ENCODE measurements at places on chromosomes 1 and 21.

DNA sequence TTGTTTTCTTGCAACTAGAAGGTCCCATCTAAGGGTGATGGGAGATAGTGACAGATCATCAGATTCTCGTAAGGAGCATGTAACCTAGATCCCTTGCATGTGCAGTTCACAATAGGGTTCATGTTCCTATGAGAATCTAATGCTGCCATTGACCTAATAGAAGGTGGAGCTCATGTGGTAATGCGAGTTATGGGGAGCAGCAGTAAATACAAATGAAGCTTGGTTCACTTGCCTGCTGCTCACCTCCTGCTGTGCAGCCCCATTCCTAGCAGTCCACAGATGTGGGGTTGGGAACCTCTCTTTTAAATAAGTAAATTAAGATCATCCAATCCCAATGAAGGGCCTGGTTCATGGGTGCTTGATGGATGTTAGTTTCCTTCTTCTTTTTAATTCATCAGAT lies 148.7 kb upstream of the ATP1B1 start:
- DNase-seq, result no peak

DNA sequence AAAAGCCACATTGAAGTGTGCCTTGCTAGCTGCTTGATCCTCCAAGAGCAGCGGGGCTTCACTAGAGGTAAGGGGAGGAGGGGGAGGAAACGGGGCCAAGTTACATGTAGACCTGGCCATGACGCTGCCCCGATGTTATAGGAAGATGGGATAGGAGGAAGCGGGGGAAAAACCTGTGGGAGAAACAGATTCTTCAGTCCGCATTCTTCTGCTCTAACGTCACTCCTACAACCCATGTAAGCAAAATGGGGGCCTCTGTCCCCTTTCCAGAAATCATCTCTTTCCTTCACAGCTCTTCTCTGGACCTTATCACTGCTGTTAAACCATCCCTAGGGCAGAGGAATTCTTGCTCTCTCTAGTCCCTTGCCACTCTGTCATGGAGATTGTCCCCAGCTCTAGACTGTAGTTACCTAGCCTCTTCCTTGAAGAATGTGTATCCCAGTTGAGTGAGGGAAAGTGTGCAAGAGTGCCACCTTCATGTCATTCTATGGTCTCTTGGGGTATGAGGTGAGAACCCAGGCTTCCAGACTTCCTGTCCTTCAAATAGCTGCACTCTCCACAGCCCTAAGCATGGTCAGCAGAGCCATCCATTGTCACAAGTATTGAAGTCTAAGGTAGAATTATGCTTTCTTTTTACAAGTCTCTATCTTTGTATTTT lies 11.4 kb downstream of the PLEKHO1 start:
- DNase-seq, result no peak

GRCh38 chr1:53518775-53519174 lies 59.6 kb downstream of the DMRTB1 start:
- no peak for DNase-seq

- DNase-seq, result no peak
Observed at GRCh38 chr21:44395260-44395659, 41.8 kb downstream of the TRPM2 start.

GRCh38 chr1:113765306-113766230 lies 6.3 kb upstream of the PHTF1 start:
- no peak for DNase-seq
